ENCODE measurements at places on chromosomes 13 and 19.

DNA sequence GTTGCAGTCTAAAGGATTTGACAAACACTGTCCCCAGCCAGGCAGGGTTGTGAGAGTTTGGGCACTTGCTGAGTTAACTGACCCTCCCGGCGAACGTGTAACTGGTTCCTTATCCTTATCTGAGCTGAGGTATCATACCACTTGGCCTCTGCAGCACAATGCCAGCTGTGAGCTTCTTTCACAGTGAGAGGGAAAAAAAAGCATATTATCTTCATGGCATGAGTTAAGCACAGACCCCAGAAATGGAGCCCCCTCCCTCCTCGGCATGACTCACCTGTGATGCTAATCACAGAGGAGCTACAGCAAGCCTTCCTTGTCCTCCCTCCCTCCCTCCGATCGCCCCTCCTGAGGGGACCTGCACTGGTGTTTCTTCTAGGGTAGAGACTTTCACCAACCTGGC lies 60.5 kb downstream of the EFNB2 start:
- DNase-seq, result no peak

DNA sequence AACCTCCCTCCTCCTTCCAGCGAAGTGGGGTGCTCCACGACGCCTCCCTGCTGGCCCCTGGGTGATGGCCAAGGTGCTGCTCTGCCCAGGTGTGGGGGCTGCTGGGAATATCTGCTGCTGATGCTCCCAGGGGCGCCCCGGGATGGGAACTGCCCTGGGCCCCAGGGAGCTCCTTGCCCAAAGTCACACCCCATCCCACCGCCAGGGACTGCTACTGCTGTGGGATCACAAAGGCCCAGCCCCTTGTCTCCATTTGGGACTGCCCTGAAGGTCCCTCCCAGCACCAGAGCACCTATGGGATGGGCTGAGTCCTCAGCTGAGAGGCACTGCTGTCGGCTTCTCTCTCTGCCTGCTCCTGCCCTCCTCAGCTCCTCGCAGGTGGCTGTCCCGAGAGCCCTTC lies 19.0 kb downstream of the CHST8 start:
- no peak for DNase-seq

DNA sequence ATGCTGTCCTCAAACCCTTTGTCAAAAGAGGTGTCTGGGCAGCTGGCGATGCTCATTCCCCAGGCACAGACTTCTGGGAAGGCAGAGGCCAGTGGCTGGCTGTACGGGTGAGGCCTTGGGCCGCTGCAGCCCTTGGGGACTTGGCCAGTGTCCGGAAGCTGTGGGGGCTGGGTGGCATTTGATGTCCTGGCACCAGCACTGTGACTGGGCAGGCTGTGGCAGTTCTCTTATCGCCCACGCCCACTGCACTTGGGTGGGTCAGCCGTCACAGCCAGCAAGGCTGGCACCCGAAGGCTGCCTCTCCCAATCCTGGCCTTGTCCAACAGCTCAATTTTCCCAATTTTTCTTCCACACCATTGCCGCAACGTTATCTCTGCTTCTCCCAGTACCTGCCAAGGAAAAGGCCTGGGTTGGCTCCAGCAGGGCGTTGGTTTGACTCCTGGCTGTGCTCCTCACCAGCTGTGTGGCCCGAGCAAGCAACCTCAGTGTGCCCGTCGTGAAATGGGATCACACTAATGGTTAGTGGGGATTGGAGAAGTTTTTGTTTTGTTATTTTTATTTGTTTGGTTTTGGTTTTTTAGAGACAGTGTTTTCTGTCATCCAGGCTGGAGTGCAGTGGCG lies 12.7 kb upstream of the SLC44A2 start:
- no peak for DNase-seq

DNA sequence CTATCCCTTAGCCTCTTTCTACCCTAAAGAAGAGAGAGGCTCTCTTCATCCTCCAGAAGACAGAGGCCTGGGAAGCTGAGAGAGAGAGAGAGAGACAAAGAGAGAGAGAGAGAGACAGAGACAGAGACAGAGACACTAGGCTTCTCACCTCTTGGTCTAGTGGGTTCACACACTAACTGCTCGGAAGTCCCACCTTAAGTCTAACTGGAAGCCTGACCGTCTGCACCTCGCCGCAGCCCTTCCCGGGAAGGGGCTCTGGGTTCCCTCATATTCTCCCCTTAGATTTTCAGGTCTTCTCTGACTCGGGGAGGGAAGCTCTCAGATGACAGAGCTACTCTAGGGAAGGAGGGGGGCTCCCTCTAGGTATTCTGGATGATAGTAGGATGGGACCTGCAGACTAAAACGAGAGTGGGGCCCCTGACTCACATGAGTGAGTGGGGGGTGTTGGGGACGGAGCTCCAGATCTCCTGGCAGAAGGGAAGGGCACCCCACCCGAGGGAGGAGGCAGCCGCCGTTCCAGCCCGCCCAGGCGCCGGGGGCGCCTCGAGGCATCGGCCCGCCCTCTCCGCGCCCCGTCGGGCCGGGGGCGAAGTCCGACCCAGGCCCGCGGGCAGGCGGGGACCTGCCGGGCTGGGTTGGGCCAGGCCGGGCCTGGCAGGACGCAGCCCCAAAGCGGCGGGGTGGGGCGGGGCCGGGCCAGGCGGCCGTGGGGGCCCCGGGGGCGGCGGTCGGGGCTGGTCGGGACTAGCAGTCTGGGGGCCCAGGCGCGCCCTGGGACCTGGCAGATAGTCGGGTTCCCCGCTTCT lies 2.0 kb upstream of the JUNB start:
- DNase-seq, result no peak

DNA sequence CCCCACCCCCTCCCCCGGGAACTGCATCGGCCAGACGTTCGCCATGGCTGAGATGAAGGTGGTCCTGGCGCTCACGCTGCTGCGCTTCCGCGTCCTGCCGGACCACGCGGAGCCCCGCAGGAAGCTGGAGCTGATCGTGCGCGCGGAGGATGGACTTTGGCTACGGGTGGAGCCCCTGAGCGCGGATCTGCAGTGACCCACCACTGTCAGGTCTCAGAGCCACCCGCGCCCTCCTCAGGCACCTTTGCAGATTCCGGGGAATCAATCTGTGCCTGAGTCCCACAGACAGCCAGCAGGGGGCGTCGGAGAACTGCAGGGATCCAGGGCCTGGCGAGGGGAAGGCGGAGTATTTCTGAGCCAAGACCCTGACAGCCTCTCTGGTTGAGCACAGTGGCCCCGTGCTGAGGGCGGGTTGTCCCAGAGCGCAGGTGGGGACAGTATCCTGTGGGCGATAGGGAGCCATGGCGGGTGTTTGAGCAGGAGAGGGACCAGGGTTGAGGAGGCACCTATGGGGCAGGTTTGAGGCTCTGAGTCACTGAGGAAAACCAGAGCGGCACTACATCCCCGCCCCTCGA lies 30.4 kb upstream of the CYP4F8 start:
- DNase-seq, result no peak

DNA sequence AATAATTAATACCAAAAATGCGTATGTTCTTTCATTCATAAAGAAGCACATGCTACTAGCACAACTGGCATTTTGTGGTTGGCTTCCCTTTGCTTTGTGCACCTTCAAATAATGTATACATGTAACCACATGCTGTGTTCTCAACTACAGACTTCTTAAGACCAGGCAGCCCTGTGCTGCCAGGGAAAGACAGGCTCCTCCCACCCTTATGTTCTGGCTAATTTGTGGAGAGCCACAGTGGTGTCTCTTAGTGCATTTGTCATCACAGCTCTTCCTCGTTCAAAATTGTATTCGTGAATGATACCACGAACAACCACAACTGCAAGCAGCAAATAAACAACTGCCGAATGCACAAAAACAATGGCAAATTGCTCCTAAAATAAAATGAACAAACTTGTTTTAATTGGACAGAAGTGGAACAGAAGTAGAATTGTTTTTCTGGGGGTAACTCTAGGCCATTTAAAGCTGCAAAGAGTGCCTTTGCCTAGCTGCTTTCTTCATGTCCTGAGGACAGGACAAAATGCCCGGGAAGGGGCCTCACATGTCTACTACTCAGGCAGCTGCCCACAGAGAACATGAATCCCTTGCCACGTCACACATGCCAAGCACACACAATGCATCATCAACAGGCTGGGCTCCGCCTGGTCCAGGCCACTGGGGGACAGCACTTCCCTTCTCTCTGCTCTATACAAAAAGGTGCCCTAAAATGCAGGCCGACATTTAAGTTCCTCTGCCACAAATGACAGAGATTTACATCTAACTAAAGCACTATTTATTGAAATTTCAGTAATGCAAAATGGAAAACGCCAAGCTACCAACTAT lies 21.7 kb downstream of the IRS2 start:
- DNase-seq, result no peak

DNA sequence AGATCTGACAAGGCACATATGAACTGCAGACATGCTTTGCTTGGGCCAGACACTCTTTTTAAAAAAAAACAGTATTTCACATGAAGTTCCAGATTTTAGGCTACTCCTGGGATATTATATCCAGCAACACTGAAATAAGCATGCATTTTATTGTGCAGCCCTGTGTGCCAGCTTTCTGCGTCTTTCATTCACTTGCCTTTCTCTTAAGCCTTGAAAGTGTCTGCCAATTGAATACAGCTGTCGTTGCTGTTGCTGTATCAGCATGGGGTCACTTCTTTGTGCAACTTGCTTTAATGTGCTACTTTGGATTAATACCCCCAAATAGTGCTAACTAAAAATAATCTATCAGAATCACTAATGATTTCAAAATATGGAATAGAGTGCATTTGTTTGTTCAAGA lies 657.8 kb downstream of the SLITRK6 start:
- no peak for DNase-seq
